ENCODE measurements at places on chromosomes 4 and X.

DNA sequence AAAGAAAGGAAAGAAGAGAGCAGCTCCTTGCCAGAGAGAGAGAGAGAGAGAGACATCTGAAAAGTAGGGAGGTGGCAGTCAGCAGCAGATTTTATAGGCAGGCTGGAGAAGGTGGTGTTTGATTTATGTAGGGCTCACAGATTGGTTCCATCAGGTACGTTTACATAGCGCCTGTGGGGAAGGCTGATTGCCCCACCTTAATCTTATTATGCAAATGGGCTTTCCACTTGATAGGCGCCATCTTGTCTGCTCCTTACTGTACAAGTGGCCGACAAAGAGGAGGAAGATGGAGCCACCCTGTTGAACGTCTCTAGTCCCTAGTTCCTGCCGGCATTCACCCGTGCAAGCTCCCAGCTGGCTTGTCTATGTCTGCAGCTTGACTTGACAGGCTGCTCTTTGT is 49.1 kb upstream of the DHRSX start:
- no peak for DNase-seq

GRCh38 chr4:3375688-3376087 is 66.1 kb upstream of the HGFAC start:
- DNase-seq = no peak

DNA sequence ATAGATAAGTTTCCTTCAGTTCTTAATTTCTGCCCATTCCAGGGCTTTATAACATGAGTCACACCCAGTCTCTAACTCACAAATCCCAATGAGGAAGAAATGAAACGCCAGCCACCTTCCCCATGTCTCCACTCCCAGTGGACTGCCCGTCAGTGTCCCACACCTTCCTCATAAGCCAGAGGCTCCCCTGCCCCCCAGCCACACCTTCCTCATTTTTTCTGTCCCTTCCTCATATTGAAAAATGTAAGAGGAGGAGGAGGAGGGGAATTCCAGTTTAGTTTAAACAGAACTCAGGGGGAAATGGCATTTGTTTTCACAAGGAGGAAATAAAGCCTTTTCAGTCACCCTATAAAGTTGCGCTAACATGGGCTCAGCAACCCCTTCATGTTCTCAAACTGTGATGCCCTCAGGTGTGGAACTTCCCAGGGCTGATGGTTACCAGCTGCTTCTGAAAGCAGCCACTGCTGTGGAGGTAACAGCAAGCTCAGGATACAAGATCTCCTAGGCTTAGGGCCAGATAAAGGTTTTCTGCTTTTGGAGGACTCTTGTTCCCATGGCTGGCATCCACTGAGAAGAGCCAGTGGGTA is 97.8 kb downstream of the PARM1 start:
- no peak for DNase-seq

DNA sequence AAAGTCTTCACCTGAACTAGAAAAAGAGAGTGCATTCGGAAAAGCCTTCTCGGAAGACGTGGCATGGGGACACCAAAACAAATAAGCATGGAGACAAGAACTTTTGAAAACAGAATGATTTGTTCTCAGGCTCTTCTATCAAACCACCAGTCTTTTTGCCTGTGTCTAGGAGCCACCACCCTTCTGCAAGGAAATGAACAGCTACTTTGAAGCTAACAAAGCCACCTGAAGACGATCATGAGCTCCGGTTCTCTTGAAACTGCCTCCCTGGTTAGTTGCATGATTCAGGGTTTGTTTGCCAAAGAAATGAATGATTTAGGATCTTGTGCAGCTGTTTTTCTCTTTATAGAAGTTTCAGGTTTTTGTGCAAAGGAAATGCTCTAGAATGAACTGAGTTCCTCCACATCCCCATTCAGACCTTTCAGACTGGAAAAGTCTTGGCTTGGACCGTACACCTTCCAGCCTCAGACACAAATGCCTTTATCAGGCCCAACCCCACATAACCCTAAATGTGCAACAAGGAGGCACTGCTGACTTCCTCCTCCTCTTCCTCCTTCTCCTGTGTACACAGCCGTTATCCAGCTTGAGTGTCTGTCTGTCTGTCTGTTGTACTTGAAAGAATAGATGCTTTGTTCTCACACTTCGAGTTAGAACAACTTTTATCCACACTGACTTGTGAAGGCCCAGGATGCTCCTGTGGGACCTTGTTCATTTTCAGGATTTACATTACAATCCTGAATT is 334.8 kb upstream of the KLF3 start:
- DNase-seq = no peak

GRCh38 chrX:72243472-72243871 is 4.6 kb upstream of the ERCC6L start:
- DNase-seq = no peak

- DNase-seq = peak; percentile 82
Observed at GRCh38 chr4:151014521-151015458, at the start of gene LRBA. TSS of gene LRBA (minus strand) at chr4:151015284. CDS start at chr4:151014642, 642 bp downstream.

GRCh38 chr4:62644372-62644771 is 1444.2 kb downstream of the ADGRL3 start:
- DNase-seq = no peak

- no peak for DNase-seq
Observed at GRCh38 chr4:137212601-137213000, 319.7 kb downstream of the PCDH18 start.

DNA sequence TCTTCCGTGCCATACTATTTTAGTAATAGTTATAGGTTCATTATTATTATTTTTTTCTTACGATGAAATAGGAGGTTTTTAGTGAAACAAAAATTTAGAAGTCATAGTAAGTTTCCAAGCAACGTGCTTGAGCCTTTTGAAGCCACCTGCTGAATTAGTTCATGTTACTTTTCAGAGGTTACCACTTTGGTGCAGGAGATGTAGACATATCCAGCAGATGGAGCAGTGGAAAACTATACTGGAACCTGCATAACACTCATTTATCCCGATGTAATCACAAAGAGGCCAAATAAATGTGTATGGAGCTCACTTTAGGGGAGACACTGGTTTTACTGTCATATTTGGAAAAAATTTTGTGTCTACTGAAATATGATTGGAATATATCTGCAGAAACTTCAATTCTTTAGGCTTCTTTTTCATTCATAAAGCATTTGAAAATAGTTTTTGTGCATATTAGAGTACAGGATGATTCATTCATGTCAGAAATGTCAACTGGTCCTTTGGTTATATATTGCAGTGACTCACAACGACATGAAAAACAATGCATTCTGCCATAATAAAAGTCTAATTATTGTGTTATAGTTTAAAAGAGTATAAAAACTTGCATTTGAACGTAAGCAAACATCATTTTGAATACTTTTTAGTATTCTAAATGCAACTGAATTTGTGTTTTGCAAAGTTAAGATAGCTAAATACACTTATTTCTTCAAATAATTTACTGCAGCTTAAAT is 2182.9 kb upstream of the TENM3 start:
- no peak for DNase-seq

DNA sequence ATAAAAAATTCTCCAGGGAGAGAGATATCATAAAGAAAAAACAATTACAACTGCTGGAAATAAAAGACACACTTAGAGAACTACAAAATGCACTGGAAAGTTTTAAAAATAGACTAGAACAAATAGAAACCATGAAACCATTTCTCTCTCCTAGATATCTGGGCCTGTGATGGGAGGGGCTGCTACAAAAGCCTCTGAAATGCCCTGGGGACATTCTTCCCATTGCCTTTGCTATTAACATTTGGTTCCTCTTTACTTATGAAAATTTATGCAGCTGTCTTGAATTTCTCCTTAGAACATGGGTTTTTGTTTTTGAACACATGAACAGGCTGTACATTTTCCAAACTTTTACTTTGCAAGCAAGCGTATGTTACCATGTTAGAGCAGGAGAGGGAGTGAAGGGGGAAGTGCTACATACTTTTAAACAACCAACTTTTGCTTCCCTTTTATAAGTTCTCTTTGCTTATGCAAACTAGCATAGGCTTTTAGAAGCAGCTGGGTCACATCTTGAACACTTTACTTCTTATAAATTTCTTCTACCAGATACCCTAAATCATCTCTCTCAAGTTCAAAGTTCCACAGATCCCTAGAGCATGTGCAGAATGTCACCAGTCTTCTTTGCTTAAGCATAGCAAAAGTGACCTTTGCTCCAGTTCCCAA is 47.9 kb upstream of the PACRGL start:
- no peak for DNase-seq

GRCh38 chr4:98612318-98613250 is 45.8 kb downstream of the TSPAN5 start:
- DNase-seq = no peak

DNA sequence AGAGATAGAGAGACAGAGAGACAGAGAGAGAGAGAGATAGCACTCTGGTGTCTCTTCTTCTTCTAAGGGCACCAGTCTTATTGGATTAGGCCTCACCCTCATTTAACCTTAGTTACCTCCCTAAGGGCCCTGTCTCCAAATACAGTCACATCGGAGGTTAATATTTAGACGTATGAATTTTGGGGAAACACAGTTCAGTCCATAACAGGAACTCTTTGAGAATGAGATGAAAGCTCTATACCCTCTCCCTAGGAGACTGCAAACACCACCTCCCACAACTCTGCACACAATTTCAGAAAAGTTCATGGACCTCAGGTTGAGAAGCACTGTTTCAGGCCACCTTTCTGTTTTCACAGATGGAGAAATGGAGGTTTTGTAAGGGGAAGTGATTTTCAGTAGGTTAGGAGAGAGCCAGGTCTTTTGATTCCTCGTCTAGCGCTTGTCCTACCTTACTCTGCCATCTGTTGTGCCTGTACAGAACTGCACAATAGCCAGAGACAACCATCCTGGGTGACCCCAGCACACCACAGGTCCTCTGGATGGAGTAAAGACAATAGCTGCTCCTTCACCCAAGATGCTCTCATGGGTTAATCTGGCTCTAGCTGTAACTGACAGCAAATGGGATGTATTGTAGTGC is 16.9 kb upstream of the LOC101059915 start:
- DNase-seq = no peak

DNA sequence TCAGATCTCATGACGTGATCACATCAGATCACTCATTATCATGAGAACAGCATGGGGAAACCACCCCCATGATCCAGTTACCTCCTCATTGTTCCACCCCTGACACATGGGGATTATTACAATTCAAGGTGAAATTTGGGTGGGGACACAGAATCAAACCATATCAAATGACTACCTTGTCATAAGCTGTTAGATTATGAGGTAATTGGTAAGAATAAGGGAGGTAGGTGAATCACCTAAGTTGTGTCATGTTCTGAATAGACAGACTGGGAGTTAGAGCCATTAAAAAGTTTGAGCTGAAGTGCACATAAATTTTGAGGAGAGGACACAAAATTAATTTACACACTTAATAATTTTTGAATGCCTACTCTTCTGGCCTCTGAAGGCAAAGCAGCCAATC is 24.7 kb downstream of the SLC9B1 start:
- DNase-seq = no peak

DNA sequence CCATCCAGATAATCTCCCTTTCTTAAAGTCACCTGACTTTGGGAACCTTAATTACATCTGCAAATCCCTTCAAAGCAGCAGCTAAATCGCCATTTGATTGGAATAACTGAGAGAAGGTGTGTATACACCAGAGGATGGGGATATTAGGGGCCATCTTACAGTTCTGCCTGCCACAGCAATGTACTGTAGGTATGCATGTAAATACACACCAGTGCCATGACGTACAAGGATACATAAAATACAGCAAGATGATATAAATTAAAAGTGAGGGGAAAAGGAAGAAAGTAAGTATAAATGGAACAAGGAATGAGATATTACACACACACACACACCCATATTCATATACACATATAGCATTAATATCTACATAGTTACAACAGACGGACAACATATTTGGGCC is 81.2 kb downstream of the CBR4 start:
- DNase-seq = no peak

DNA sequence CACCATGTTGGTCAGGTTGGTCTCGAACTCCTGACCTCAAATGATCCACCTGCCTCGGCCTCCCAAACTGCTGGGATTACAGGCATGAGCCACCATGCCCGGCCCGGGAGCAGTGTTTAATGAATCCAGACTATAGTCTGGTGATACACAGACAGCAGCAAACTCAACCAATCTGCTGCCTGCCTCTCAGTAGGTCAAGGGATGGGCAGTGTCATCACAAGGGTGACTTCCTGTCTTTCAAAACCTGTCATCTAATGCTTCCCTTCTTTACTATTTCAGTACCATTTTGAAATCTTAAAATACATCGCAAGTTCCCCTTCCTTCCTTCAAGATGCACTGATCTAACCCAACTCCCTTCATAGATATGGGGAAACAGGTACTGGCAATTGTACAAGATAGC is 8.4 kb downstream of the RPL39 start:
- DNase-seq = no peak

DNA sequence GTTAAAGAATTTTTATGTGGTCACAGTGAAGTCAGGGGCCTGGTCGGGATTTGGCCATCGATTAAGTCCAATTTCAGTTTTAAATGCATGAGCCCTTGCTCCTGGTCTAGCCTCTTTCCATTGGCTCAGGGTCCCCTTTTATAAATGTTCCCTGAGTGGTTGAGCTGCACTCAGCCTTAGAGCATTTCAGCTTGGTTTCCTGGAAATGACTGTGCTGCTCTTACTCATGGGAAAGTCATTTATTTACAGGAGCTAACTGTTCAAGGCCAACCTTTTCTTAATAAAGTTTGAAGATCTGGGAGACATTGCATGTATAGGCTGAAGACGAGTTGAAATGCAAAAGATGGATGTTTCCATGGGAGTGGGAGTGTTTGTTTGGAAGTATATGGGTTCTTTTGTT is 98.8 kb upstream of the CLNK start:
- DNase-seq = no peak

DNA sequence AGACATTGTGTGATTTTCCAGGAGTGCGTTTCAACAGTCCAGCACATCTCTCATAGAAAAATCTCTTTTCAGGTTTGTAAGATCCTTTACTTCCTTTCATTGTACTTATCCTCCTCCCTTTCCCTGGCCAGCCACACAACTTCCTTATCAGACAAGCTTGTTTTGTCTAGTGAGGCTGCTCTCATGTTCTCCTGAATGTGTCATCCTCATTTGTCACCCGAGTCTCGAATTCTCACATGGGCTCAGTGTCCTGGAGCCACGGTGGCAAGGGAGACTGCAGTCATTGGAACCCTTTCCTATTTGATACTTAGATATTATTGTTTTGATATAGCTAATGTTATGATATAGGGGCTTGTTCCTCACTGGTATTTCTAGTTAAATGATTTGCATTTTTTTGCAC is 16.9 kb downstream of the SYNPO2 start:
- DNase-seq = no peak

- DNase-seq = no peak
Observed at GRCh38 chrX:150863191-150863590, 35.3 kb downstream of the CD99L2 start.

Data from activated naive CD8-positive, alpha-beta T cell treated with anti-CD3 and anti-CD28 coated beads, Interleukin-2, amount 10 ng/mL, durations not matched to agents 7 days and 5 days (primary cell).